Stimulated activated CD8-positive, alpha-beta memory T cell treated with anti-CD3 and anti-CD28 coated beads, Interleukin-15, amount 100 ng/mL, for 24 hours (primary cell): ENCODE measurements at places on chromosomes 6 and 20.

DNA sequence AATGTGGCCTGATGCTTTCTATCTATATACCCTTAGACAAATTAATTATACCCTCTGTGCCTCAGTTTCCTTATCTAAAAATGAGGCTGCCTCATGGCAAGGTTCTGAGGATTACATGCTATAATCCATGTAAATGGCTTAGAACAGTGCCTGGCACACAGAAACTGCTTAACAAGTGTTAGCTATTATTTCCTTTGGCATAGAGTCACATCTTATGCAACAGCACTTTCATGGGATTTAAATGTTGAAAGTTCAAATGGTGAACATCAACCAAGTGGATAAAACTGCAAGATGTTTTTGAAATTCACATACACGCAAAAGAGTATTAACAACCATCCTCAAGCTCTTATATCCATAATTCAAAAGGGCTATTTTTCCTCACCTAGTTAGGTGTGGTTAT, 202.8 kb upstream of the JAG1 start:
- DNase-seq: no peak

DNA sequence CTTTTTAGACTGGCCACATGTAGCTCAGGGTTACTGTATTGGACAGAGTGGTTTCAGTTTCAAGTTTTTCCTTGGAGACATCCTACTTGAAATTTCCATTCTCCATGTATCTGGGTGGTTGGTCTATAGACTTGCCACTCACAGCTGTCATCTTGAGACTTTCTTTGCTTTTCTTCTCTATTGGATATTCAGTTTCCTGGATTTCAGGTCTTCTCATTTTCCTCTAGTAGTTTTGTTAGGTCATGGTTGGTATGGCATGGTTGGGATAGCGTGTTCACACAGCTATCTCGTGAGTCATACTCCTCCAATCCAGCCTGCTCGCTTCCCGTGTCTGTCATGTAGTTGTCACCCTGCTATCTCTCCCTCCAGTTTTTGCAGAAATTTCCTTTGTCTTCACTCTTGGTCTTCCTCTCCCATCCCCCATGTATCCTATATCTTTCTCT, 48.3 kb downstream of the PTPN1 start:
- DNase-seq: no peak

- no peak for DNase-seq
Observed at GRCh38 chr6:149898966-149899365, 1.1 kb upstream of the RAET1E start.

- no peak for DNase-seq
Observed at GRCh38 chr6:41774841-41775240, 4.9 kb downstream of the FRS3 start.

DNA sequence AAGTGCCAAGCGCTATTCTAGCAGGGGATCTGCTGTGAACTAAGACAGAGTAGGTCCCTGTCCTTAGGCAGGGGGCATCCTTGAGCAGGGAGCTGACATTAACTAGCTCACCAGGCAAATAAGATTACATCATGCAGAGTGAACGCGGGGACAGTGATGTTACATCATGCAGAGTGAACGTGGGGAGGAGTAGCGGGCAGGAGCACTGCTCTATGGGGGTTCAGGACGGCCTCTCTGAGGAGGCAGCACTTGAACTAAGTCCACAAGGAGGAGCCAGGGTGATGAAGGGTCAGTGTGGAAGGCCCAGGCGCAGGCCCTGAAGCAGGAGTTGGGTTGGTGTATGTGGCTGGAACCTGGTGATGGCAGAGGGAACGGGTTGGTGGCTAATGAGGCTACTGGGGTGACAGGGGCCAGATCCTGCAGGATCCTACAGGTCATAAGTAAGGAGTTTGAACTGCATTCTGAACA, 38.7 kb downstream of the KAT14 start:
- no peak for DNase-seq

DNA sequence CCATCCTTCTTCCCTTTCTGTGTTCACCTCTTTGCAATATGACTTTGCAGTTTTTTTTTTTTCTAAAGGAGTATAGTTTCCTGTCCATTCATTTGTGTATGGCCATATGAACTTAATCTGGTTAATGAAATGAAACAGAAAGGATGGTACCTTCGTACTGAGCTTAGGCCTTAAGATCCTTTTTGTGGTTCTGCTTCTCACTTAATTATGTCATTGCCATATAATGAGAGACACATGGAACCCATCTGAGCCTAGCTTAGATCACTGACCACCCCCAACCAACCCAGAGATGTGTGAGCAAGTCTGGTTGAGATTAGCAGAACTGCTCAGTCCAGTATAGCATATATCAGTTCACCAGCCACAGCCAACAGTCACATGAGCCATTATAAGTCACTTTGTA, 1179.6 kb downstream of the HACE1 start:
- DNase-seq: no peak

- no peak for DNase-seq
Observed at GRCh38 chr6:42162384-42162783, 10.8 kb upstream of the GUCA1A start.
